ENCODE measurements at places on chromosomes 7 and 10.

GRCh38 chr7:155762655-155763054 lies 49.6 kb downstream of the SHH start:
- no peak for DNase-seq

DNA sequence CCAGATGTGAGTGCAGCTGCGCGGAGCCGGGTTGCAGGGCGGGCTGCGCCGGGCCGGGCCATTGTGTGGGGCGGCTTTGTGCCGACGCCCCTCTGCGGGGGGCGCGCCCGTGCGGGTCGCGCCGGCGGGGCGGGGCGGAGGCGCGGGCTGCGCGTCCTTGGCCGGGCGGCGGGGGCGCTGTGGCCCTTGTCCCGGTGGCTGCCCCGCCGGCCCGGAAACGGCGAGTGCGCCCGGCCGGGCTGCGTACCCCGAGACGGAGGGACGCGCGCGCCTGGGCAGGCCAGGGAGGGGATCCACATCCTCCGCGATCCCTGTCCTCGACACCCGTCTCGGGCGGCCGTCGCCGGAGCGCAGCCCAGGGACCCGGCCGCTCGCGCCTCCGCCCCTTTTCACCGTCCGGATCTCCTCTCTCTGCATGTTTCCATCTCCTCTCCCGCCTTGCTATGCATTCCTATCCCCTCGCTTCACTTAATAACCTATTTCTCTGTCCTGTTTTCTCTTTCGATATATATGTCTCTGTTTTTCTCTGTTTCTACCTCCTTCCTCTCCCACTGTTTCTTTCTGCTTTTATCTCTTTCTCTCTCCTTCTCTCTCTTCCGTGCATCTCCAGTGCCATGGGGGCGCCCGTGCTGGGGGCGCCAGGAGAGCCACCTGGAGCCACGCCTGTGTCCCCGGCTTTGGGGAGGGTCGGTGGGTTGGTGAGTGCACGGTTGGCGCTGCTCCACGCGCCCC lies 765 bp downstream of the PFKFB3 start:
- no peak for DNase-seq

- DNase-seq: no peak
These were observed 45.9 kb upstream of the TNRC18 start for GRCh38 chr7:5469375-5470166.

DNA sequence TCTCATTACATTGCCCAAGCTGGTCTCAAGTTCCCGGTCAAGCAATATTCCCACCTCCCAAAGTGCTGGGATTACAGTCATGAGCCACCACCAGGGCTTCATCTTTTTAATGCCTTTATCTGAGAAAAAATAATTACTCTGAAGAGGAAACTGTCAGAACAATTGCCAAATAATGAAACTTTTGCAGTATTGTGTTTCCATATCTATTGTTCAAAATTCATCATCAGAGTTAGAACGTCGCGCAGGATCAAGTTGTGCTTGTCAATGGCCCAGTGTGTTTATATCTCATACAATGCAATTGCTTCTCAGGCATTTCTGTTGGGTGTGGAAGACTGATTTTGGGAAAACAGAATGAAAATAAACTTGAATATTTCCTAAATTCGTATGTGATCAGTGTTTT lies 143.1 kb downstream of the ARID5B start:
- no peak for DNase-seq

DNA sequence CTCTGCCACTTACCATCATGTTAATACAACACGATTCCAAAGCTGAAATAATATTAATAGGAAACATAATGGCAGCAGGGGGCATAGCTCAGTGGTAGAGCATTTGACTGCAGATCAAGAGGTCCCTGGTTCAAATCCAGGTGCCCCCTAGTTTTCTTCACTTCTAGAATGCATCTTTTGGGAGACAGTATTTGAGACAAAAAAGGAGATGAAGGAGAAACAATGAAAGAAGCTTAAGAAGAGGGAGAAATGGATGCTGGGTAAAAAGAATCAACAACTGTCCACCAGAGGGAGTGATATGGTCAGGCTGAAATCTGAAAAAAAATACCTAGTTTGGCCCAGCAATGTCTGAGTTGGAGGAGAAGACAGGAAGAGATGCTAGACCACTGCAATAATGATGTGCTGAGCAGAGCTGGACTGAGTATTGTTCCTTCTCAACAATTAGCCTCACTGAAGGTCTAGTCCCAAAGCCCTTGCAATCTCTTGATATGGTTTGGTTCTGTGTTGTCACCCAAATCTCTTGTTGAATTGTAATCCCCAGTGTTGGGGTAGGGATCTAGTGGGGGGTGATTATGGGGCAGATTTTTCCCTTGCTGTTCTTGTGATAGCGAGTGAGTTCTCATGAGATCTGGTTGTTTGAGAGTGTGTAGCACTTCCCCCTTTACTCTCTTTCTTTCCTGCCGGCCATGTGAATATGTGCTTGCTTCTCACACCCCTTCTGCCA lies 48.3 kb downstream of the ZNF783 start:
- DNase-seq: no peak

GRCh38 chr7:106770191-106770590 lies 94.9 kb upstream of the PIK3CG start:
- no peak for DNase-seq

DNA sequence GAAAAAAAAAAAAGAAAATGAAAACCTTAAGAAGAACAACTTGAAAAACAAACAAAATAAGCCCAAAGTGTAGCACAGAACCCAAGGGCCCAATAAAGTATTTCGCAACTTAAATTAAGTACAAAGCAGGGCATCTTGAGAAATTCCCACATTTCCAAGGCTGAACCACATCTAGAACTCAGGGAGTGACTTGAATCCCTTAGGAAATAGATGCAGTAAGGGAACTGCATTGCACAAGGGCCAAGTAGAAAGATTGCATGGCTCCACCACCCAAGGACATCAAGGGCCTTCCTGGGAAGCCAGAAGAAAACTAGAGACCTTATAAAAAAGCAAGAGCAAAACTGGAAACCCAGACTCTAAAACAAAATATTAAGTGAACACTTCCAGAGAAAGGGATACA lies 352.7 kb downstream of the CXCL12 start:
- no peak for DNase-seq

DNA sequence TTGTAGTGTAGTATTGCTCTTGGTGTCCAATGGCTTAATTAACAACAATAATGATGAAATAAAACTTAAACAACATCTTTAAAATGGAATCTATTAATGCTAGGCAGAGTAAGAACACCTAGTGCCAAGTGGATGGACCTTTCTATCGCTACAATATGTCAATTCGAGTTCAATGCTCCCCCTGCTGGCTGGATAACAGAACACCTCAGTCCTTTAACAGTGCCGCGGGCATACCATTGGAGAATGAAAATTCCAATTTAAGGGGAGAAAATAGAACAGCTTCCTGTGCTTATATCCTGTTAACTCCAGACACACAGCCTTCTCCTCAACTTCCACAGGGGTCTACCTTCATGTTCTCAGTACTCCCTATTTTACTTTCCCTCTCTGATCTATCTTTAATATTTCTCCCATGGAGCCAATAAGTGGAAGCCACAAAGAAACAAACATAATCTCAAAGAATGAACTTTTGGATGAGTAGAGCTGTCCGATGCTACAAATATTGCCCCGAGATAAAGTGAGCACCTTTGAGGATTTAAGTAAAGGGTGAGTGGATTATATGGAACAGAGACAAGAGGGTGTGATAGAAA lies 41.4 kb downstream of the COL1A2 start:
- DNase-seq: no peak

DNA sequence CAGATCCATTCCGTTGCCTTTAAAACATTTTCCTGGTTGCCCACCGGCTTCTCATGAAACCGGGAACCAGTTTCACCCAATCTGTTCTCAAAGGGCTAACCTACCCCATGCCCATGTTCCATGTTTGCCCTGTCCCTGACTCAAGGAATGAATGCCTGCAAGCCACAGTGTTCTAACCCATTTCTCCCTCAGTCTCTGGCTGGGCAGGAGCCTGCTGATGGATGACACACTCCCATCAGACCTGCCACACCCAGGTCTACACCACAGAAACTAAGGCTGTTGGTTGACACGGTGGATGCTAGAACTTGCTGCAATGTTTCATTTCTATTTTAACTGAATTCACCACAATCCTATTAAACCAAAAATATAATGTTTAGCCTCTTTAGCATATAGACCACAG lies 15.6 kb downstream of the CLRN3 start:
- no peak for DNase-seq

- DNase-seq: no peak
These were observed 168.1 kb downstream of the ADARB2 start for GRCh38 chr10:1569208-1569607.

DNA sequence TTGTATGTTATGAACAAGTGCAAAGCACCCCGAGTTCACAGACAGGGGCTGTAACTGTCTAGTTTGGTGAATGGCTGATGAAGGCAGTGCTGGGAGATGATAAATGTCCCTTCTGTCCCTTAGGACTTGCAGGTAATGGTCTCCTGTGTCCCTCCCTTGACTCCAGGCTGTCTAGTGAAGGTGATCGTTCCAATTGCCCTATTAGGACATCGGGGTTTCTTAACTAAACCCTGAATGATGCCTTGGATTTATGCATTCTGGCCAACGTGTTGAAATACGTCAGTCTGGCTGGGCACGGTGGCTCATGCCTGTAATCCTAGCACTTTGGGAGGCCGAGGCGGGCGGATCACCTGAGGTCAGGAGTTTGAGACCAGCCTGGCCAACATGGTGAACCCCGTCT lies 69.4 kb downstream of the PFKFB3 start:
- no peak for DNase-seq

GRCh38 chr7:73732397-73732796 lies 6.2 kb downstream of the ABHD11 start:
- no peak for DNase-seq

- DNase-seq: no peak
These were observed 92.3 kb downstream of the RNF216 start for GRCh38 chr7:5689118-5689517.

GRCh38 chr10:28788762-28789161 lies 111.4 kb downstream of the BAMBI start:
- DNase-seq: no peak

DNA sequence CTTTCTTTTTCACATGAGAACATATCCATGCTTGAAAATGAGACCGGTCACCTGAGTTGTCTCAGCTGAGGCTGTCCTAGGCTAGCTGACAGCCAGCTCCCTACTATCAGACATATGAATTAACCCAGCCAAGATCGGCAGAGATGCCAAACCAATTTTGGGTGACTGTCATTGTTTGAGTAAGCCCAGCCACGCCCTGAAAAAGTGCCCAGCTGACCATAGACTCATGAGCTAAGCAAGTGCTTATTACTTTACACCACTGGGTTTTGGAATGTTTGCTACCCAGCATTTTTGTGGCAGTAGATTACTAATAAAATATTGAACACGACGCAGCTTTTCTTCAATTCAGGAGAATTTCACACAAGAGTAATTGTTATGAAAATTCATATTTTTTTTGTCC lies 265.2 kb upstream of the LYZL1 start:
- DNase-seq: no peak
